ENCODE measurements at places on chromosomes 6 and 20. TPM values are rescaled to one million over a fixed set of nuclear protein-coding genes. Genes with fewer than 3 reads are reported as not detected.

RTN4IP1 gene
- 12.8 TPM for total RNA-seq

TMEM170B gene
- total RNA-seq: under 0.01 TPM

- DNase-seq: no peak
Observed at GRCh38 chr6:12228447-12229146, 61.6 kb upstream of the EDN1 start.

GRCh38 chr6:5172041-5172653, 87.0 kb downstream of the PPP1R3G start:
- no peak for DNase-seq

DNA sequence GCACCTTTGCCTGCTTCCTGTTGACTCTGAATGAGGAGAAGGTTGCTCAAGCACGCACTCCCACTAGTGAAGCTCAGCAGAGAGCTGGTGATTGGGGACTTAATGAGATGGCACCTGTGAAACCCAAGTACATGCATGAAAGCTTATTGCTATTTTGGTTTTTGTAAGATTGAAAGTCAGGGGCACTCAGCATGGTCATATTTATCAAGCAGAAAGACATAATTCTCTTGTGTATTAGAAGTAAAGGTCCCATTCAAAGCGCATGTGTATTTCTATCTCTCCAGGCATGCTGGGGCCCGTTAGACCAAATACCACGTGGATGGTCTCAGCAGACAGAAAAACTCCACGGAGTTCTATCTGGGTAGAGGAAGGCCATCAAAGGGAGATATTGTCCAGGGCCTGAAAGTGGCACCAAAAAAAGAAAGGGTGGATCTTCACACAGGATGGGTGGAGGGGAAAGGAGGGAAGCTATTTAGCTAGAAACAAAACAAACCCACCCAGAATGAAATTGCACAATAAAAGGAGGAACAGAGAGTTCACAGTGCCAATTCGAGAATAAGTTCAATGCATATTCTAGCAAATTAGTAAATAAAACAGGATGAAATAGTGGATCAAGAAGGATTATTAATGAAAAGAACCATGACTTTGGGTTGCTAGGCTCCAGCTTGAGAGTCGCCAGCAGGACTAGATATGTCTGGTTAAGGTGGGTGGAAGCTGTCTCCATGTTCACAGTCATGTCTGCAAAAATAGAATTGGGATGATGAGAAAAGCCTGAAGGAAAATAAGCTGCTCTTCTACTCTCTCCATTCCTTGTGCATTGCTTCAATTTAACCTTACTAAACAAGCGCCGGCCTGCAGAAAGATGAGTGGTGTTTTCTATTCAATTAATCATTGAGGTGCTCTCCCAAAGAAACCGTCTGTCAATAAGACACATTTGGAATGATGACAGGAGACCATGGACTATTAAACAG, 224.9 kb upstream of the DTNBP1 start:
- no peak for DNase-seq

GRCh38 chr20:3374296-3374695, 33.2 kb downstream of the DNAAF9 start:
- DNase-seq: no peak

DNA sequence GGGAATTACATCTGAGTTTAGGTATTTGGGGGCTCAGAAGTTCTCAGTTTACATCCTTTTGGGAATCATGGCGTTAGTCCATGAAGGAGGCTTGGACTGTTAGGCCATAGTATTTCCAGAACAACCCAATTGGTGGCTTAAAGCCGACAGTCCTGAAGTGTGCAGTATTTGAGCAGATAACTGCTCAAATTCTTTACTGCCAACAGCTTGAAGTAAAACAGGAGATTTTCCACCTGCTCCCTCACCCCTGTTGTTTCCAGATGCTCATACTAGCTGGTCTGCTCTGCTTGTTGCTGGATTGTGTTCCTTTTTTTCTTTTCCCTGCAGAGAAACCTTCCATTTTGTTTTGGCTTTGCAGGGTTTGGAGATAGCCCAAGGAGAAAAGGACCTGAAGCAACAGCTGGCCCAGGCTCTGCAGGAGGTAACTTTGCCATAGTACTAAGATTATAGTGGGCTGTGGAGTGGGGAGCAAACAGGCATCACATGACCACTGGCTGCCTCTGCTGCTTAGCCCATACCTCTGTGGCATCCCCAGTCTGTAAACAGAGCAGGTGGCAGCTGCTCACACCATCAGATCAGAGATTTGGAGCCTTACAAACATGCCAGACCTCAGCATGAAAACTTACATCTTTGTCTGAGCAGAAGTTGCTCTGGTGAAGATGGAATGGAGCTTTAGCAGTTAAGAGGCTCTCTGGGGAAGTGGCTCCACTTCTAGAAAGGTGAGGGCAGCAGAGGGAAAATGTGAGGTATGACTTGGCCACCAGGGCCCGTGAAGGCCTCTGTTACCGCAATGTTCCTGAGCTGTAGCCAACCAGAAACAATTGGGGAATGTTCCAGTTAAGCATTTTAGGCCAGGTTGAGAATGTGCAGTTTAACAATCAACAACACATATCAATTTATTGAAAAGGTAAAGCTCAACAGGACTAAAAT, 17.6 kb downstream of the RNF8 start:
- DNase-seq: no peak

DNA sequence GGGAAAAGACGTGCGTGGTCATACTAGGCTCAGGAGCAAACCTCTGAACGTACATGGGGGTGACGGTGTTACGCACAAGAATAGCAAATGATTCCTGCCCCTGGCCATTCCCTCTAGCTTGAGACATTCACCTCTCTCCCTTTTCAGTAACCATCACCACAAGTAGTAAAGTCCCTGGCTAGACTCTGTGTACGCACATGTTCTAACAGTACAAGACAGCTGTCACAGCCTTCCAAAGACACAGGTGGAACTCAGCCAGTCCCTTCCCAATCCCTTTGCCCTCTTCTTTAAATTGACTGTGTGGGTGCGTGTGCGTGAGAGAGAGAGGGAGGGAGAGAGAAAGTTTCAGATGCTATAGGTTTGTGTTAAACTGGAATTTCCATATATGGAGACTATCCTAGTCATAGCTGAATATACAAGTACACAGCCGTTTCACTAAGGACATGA, 67.3 kb downstream of the LY86 start:
- DNase-seq: no peak

Data from SJSA1 (cell line).